Left ventricle myocardium superior (tissue), 1 donor: ENCODE measurements at places on chromosomes 7 and 10. TPM values are rescaled to one million over a fixed set of nuclear protein-coding genes. Genes with fewer than 3 reads are reported as not detected.

- DNase-seq, result no peak
Measured at GRCh38 chr10:96252730-96253129, 18.6 kb downstream of the BLNK start.

DNA sequence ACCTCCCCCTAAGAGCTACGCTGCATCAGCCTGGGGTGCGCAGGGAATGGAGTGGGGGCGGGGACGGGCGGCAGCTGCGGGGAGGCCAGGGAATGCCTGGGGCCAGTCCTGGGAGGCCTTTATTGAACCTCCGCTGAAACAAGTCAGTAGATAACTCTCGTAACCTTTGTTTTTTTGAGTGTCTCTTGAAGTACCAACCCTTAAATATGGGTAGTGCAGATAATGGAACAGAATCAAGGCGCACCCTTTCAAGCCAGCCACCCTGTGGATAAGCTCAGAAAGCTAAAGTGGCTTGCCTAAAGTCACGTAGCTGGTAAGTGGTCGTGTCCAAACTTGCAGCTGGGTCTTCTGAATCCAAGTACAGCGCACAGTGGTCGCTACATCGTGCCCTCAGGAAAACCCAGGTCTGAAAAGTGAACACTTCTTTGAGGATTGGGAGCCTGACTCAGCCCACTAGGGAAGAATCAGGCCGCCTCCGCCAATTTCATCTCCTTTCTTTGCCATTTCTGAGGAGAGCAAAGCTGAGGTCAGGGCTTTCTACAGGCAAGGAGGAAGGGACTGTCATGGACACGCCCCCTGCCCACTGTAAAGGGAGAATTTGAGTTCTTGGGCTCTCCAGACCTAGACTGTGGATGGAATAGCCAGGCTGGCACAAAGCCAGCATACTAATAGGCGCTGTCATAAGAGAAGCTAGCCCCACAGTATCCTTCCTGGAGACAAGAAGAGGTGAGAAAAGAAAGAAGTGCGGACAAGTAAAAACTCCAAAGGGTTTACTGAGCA, 3.2 kb upstream of the EGR2 start:
- no peak for DNase-seq

DNA sequence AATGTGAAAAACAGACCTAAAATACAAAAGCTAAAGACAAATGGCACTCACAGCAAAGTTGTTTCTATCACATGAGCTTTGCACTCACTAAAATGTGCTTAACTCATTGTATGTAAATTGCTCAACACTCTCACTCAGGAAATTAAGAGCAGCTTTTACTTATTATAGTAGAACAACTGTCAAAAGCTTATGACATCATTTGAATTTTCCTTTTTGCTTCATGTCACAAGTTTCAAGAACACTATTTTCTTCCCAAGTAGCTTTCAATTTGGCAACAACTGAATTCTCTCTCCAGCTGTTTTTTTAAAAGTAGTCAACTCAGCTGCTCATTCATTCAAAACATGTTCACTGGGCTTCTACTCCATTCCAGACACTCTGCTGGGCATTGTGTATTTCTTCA, 46.9 kb downstream of the ATE1 start:
- no peak for DNase-seq

Gene CCDC7
- total RNA-seq, result 16.7 TPM

Gene DRGX
- not detected for total RNA-seq

Gene SEC31B
- 8.5 TPM for total RNA-seq

Gene EXOSC1
- 14.7 TPM for total RNA-seq

Gene OR6B1
- not detected for total RNA-seq
